ENCODE measurements at places on chromosomes 16 and 17. TPM values are rescaled to one million over a fixed set of nuclear protein-coding genes. Genes with fewer than 3 reads are reported as not detected.

DNA sequence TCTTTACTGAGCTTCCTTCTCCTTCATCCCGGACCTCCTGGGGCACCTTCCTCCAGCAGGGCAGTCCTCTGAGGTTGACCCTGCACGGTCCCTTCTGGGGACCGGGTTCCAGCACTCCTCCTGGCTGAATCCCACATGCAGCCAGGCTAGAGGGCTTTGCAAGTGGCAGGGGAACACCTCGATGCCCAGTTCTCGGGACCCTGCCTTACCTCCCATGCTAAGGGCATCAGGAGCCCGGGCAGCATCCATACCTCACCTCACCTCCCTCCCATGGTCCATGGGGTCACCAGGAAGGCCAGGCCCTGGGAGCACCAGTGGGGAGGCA, 81.1 kb downstream of the NT5M start:
- no peak for DNase-seq

GRCh38 chr16:49660626-49661025, 195.3 kb downstream of the ZNF423 start:
- no peak for DNase-seq

GRCh38 chr17:75250009-75250471, 11.4 kb downstream of the GGA3 start:
- no peak for DNase-seq

- DNase-seq = no peak
Observed at GRCh38 chr16:55040366-55041086, 109.9 kb downstream of the IRX5 start.

DNA sequence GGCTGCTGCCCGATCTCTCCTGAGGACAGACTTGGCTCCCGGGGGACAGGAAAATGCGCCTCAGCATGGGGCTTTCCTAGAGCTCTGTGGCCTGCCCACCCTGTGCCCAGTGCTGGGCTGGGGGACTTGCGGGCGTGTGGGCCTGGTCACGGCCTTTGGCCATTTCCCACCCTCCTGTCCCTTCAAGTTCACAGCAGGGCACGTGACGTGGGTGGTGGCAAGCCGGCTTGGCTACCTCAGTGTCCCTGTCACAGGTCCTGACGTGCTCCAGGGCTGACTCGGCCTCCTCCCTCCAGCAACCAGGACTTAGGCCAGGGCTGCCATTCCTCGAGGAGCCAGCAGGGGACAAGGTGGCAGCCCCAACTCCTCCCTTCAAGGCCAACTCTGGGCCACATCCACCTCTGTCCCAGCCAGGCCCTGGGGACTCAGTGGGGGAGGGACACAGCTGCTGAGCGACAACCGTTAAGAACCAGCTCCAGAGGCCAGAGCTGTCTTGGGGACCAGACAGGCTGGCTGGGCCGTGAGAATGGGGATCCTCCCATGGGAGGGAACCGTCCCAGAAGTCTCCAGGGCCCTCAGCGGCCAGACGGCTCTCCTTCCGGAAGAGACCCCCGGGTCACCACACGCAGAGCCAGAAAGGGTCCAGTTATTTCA, 981 bp upstream of the UNC13D start:
- DNase-seq = peak; percentile 79

GRCh38 chr16:19127674-19128131, 13.9 kb downstream of the ITPRIPL2 start:
- no peak for DNase-seq

- DNase-seq = no peak
Observed at GRCh38 chr17:68909066-68909465, 46.1 kb downstream of the ABCA8 start.

GRCh38 chr17:17568772-17569195, 22.7 kb downstream of the PEMT start:
- DNase-seq = peak; percentile 86

GRCh38 chr16:52439750-52440149, 107.2 kb downstream of the TOX3 start:
- DNase-seq = no peak

- DNase-seq = no peak
Observed at GRCh38 chr17:60109161-60109560, 30.4 kb upstream of the HEATR6 start.

GRCh38 chr16:77660311-77660710, 62.0 kb upstream of the NUDT7 start:
- no peak for DNase-seq

DNA sequence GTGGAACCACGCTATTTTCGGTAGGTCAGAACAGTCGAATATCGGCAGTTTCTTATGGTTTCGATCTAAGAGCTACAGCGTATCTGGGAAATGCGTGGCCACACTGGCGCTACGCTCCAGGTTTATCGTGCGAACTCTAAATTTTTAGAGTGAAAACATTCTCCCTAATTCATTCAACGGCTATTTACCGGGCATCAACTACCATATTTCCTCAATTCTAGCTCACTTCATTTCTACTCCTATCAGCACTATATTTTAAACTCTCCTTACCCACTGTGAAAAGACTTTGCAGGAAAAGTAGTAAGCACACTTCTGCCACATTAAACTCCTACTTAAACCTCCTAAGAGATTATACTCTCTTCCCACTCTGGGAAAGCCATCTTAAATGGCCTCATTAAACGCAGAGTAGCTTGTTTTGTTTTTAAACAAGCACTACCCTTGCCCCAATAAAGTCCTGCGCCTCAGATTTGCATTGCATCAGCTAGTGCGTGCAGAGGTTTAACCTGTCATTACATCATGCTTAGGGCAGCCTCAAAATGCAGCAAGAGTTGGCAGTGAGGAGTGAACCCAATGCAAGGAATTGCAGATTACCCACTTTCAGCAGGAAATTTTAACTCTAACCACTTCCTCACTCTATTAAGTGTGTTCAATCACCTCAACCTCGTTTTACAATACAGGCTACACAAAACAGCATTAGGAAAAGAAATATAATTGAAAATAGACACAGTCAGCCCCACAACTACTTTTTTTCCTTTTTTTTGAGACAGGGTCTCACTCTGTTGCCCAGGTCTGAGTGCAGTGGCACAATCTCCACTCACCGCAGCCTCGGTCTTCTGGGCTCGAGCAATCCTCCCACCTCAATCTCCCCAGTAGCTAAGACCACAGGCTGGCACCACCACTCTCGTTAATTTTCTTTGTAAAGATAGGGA, 18.8 kb downstream of the SIAH1 start:
- DNase-seq = no peak

DNA sequence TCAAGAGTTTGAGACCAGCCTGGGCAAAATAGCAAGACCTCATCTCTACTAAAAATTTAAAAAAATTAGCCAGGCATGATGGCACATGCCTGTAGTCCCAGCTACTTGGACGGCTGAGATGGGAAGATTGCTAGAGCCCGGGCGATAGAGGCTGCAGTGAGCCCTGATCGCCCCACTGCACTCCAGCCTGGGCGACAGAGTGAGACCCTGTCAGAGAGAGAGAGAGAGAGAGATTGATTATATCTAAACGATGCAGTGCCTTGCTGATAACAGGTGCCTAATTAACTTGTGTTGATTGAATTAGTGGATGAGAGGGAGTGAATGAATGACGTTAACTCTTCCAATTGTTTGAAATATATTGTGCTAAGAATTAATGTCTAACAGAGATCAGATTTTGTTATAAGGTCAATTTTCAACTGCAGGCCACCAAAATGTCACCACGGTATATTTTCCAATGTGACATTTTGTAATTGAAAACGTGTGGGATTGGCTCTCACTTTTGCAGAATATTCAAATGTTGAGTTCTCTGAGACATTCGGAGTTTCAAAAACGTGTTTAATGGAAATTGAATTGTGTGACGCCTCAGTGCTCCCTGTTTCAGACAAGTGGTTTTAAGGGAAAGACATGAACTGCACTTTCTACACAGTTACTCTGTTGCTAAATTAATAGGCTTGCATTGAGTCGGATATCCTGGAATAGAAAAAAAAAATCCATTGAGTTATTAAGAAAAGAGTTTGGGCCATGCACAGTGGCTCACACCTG, 53.6 kb downstream of the ABAT start:
- DNase-seq = no peak

DNA sequence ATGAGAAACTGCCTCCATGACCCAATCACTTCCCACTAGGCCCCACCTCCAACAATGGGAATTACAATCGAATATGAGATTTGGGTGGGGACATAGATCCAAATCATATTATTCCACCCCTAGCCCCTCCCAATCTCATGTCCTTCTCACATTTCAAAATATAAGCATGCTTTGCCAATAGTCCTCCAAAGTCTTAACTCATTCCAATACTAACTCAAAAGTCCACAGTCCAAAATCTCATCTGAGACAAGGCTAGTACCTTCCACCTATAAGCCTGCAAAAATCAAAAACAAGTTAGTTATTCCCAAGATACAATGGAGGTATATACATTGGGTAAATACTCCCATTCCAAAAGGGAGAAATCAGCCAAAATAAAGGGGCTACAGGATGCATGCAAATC, 12.9 kb downstream of the CLEC10A start:
- no peak for DNase-seq

DNA sequence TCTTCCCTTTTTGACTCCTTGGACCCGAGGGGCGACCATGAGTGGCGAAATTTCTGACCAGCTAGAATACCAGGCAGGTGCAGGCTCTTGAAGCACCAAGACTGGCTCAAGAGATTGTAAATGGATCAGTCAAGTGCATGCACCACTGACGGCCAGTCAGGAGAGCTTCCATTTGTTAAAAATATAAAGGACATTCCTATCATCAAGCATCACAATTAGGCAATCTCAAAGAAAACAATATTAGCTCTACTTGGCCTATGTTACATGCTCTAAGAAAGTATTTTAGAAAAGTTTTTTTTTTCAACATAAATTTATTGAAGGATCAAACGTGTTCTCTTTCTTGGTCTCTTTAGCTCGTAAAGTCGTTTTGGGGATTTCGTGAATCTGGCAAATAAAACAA, 1.5 kb upstream of the PRKCA start:
- DNase-seq = no peak

- DNase-seq = no peak
Observed at GRCh38 chr17:61440697-61441096, 11.5 kb upstream of the TBX4 start.

- no peak for DNase-seq
Observed at GRCh38 chr17:50508573-50509460, 578 bp downstream of the MYCBPAP start.

GRCh38 chr17:11391134-11391533, 150.1 kb downstream of the SHISA6 start:
- DNase-seq = no peak

DNA sequence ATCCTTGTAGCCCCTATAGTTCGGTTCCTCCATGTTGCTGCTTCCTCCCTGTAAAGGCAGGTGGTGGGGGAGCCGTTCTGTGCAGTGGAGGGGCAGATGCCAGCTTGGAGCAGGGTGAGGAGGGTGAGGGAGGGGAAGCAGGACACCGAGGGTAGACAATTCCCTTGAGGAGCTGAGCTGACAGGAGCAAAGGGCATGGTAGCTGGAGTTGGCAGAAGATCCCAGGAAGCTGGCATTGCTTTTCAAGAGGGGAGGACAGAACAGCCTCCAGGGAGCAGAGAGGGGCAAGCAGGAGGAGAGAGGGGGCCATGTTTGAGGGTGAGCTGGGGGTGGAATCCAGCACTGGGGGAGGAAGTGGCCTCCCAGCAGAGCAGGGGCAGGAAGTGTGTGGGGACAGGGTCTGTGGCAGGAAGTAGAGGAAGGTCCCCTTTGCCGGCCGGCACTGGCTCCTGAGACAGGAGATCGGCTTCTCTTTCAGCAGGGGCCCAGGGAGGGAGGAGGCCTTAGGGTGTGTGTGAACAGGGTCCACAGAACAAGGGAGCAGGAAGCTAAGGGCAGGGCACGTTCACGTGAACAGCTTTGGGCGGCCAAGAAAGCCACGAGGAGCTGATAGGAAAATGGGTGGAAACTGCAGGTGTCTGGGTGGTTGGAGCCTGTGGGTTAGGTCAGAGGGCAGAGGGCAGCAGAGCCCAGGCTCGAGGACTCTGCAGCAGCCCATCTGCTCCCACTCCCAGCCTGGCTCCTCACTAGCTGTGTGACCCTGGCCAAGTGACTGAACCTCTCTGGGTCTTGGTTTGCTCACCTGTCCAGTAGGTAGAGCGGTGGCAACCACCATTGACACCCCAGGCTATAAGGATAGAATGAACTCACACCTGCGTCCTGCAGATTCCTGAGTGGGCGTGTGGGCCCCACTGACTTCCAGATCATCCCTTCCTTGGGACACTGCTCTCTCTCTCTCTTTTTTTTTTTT, 17.5 kb upstream of the SPNS2 start:
- no peak for DNase-seq

GRCh38 chr17:29726715-29727252, 104.1 kb upstream of the CORO6 start:
- no peak for DNase-seq

DNA sequence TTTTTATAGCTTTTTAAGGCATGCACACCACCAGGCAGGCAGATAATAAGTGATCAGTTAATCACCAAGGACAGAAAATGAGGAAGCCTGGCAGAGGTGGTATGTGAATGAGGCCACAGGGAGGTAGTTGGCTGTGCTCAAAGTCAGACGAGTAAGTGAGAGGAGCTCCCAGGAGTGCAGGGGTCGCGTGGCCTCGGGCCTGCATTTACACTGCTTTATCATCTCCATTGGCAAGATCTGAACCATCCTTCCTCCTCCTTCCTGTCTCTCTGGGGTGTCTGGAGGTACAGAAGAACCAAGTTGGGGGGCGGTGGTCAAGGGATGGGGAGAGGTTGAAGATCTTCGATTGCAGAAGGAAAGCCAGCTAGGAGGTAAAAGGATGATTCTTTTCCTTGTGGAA, 320.1 kb downstream of the SOX9 start:
- DNase-seq = no peak

IGFALS gene
- total RNA-seq = 161 TPM

UTS2R gene
- total RNA-seq = not detected

ABCA9 gene
- 6.7 TPM for total RNA-seq

ITGA2B gene
- total RNA-seq = 0.25 TPM

SLC4A1 gene
- total RNA-seq = 1,478 TPM

HIGD1B gene
- not detected for total RNA-seq

SHPK gene
- total RNA-seq = 9.3 TPM

CCL16 gene
- total RNA-seq = 22.3 TPM

MYH11 gene
- total RNA-seq = 0.51 TPM

PLXDC1 gene
- total RNA-seq = 0.42 TPM

NECAB2 gene
- 2.7 TPM for total RNA-seq

KRTAP16-1 gene
- total RNA-seq = not detected

NPW gene
- 8.4 TPM for total RNA-seq
